Tibial nerve (tissue), 4 donors: ENCODE measurements at places on chromosomes 12 and 14.

GRCh38 chr12:70664465-70664881 lies 27.2 kb upstream of the PTPRB start:
- no peaks in the 10 kb centered on the region for H3K36me3 ChIP-seq
- no peak for DNase-seq
- H3K4me3 ChIP-seq = no peak overlapping the region
- no peaks in the 10 kb centered on the region for H3K4me1 ChIP-seq
- no peaks in the 10 kb centered on the region for H3K27me3 ChIP-seq

DNA sequence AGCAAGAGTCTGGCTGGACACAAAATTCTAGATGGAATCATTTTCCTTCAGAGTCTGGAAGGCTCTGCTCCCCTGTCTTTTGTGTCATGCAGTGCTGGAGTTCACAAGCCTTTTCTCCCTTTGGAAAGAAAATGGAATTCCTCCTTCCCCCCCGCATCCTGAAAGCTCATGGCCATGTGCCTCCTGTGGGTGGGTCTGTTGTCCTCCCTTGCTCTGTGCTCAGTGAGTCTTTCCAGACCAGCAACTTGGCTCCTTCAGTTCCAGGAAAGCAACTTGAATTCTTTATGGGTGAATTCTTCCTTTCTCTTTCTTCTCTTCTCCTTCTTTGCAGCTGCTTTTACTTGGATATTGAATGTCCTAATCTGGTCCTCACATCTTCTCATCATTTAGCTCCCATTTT lies 70.2 kb downstream of the TUNAR start:
- no peak overlapping the region for H3K4me3 ChIP-seq
- DNase-seq = no peak
- H3K4me1 ChIP-seq = no peaks in the 10 kb centered on the region

DNA sequence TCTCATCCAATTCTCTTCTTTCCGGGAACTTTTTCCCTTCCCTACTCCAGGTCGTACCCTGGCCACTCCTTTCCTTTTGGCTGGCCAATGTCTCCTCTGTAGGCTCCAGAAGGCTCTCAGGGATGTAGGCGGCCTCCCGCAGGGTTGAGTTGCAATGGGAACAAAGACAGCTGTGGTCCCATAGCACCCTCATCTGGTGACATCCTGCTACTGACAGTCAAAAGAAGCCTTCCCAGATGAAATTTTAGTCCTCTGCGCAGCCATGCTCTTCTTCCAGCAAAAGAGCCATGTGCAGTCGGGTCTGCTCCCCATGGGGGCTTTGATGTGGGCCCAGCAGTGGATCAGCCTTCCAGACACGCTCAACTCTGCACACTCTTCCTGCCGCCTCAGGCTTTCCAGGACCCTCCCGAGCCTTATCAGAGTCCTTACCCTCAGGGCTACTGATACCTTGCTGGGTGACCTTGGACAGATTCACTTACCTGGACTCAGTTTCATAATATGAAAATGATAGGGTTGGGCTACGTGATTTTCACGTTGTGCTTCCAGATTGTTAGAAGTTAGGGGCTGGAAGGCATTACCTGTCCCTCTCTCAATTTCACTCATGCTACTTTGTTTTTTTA lies 5.5 kb upstream of the CELA1 start:
- no peak overlapping the region for H3K4me3 ChIP-seq
- no peaks in the 10 kb centered on the region for H3K27me3 ChIP-seq
- no peak overlapping the region for H3K27ac ChIP-seq
- no peaks in the 10 kb centered on the region for H3K36me3 ChIP-seq
- H3K4me1 ChIP-seq = no peaks in the 10 kb centered on the region

- peaks cover 2% of the 10 kb centered on the region for H3K36me3 ChIP-seq
- H3K4me1 ChIP-seq = peaks cover 25% of the 10 kb centered on the region
- peak overlapping the region; percentile 90 for H3K27ac ChIP-seq
- no peak for DNase-seq
- H3K4me3 ChIP-seq = peak overlapping the region; percentile 52
Observed at GRCh38 chr12:107684990-107685359, 624 bp upstream of the PWP1 start.

- H3K4me1 ChIP-seq = no peaks in the 10 kb centered on the region
- no peak overlapping the region for H3K4me3 ChIP-seq
- H3K27ac ChIP-seq = no peak overlapping the region
Observed at GRCh38 chr12:31386364-31386777, 60.4 kb upstream of the SINHCAF start.

GRCh38 chr12:113242026-113242418 lies 20.8 kb downstream of the TPCN1 start:
- peak overlapping the region; percentile 75 for H3K27ac ChIP-seq
- no peaks in the 10 kb centered on the region for H3K27me3 ChIP-seq
- H3K36me3 ChIP-seq = no peaks in the 10 kb centered on the region
- peaks cover 70% of the 10 kb centered on the region for H3K4me1 ChIP-seq
- no peak for DNase-seq

GRCh38 chr14:55383541-55384140 lies 28.0 kb downstream of the ATG14 start:
- H3K4me3 ChIP-seq = no peak overlapping the region
- no peak overlapping the region for H3K27ac ChIP-seq
- H3K27me3 ChIP-seq = no peaks in the 10 kb centered on the region

- no peaks in the 10 kb centered on the region for H3K27me3 ChIP-seq
- H3K4me3 ChIP-seq = no peak overlapping the region
Observed at GRCh38 chr12:26769611-26770010, 63.4 kb downstream of the ITPR2 start.

- no peak for DNase-seq
- no peak overlapping the region for H3K27ac ChIP-seq
- no peaks in the 10 kb centered on the region for H3K27me3 ChIP-seq
- H3K4me3 ChIP-seq = no peak overlapping the region
- H3K4me1 ChIP-seq = no peaks in the 10 kb centered on the region
- no peaks in the 10 kb centered on the region for H3K36me3 ChIP-seq
Observed at GRCh38 chr12:116502141-116502725, 56.9 kb upstream of the MAP1LC3B2 start.

GRCh38 chr12:91695964-91696363 lies 449.7 kb downstream of the BTG1 start:
- no peak overlapping the region for H3K27ac ChIP-seq
- no peaks in the 10 kb centered on the region for H3K27me3 ChIP-seq
- H3K4me3 ChIP-seq = no peak overlapping the region
- no peaks in the 10 kb centered on the region for H3K36me3 ChIP-seq

DNA sequence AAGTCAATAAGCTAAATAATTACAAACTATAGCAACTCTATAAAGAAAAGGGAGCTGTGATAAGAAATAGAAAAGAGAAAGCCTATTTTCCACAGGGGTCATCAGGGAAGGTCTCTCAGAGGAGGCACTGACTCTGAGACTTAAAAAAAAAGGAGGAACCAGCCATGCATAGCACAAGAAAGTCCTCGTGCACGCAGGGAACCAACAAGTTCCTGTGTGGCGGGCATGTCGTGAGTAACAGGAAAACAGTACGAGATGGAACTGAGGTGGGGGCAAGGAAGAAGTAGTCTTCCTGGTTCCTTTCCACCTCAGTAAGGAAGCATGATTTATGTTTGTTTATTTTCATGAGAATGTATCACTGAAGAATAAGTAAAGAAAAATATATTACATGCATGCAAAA lies 367.0 kb upstream of the TMEM132C start:
- no peaks in the 10 kb centered on the region for H3K36me3 ChIP-seq
- H3K27me3 ChIP-seq = no peaks in the 10 kb centered on the region
- H3K27ac ChIP-seq = no peak overlapping the region
- no peak overlapping the region for H3K4me3 ChIP-seq
- H3K4me1 ChIP-seq = no peaks in the 10 kb centered on the region

DNA sequence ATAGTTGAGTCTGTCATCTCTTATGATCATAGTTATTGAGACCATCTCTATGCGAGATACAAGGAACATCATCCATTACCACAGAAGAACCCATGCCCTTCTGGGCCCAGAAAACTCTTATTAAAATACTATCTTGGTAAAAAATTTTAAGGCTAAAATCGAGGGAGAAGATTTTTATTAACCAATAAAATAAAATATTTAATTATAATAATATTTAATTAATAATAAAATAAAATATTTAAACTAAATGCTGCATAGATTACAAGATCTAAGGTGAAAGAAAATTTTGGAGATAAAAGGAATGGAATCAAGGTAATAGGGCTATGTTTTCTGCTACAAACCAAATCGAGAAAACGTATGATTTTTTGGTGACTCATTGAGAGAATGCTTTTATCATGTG lies 540.2 kb downstream of the KCNH5 start:
- H3K27me3 ChIP-seq = no peaks in the 10 kb centered on the region
- no peaks in the 10 kb centered on the region for H3K36me3 ChIP-seq
- no peak overlapping the region for H3K4me3 ChIP-seq
- H3K27ac ChIP-seq = no peak overlapping the region
- DNase-seq = no peak

- no peaks in the 10 kb centered on the region for H3K27me3 ChIP-seq
- no peaks in the 10 kb centered on the region for H3K4me1 ChIP-seq
- DNase-seq = no peak
- no peaks in the 10 kb centered on the region for H3K36me3 ChIP-seq
- H3K4me3 ChIP-seq = no peak within 1 kb of the TSS
Observed at GRCh38 chr14:24508155-24508840, at the start of gene CMA1. Gene CMA1 (minus strand): TSS chr14:24508265. CDS start chr14:24508235, 30 bp downstream.

DNA sequence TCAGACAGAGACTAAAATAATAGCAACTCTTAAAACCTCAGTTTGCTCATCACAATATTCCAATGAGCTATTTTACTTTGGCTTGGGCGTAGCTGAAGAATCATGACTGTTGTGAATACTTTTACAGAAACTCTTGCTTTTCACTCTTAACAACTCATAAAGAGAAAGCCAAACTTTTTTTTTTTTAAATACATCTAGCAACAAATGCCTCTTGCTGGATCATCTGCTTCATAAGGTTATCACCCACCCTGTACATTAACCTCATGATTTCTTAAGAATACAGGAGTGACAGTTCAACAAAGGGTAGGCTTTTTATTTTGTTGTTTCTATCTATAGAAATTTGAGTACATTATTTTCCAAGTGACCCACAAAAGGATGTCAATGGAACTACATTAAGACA lies 307.4 kb upstream of the DDHD1 start:
- H3K4me3 ChIP-seq = no peak overlapping the region
- no peaks in the 10 kb centered on the region for H3K36me3 ChIP-seq
- no peaks in the 10 kb centered on the region for H3K27me3 ChIP-seq
- DNase-seq = no peak

- DNase-seq = no peak
- no peaks in the 10 kb centered on the region for H3K36me3 ChIP-seq
- H3K27me3 ChIP-seq = no peaks in the 10 kb centered on the region
- H3K4me3 ChIP-seq = no peak overlapping the region
- H3K4me1 ChIP-seq = no peaks in the 10 kb centered on the region
Observed at GRCh38 chr12:117890137-117890536, 78.7 kb downstream of the KSR2 start.

GRCh38 chr12:92908108-92908507 lies 21.0 kb downstream of the EEA1 start:
- no peak overlapping the region for H3K27ac ChIP-seq
- no peak overlapping the region for H3K4me3 ChIP-seq
- no peaks in the 10 kb centered on the region for H3K36me3 ChIP-seq
- H3K4me1 ChIP-seq = peaks cover 3% of the 10 kb centered on the region
- DNase-seq = no peak
- no peaks in the 10 kb centered on the region for H3K27me3 ChIP-seq

DNA sequence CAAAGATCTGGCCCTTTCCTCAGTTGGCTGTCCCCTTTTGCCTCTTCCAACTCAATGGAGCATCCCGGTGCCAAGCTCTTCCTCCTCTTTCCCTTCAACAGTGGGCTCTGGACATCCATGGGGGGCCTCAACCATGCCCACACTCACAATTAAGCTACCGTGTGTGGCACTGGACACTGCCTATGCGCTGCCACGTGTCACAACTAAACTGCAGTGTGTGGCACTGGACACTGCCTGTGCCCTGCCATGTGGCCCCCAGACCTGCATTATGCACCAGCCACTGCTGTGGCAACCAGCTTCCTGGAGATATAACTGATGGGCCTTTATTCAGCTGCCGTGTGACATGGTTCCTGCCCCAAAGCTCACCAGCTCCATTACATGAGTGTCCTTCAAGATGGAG lies 179.1 kb downstream of the KCNA5 start:
- H3K4me1 ChIP-seq = no peaks in the 10 kb centered on the region
- H3K4me3 ChIP-seq = no peak overlapping the region
- DNase-seq = no peak
- H3K36me3 ChIP-seq = no peaks in the 10 kb centered on the region
- no peaks in the 10 kb centered on the region for H3K27me3 ChIP-seq
- no peak overlapping the region for H3K27ac ChIP-seq

GRCh38 chr12:29944269-29945000 lies 160.7 kb upstream of the TMTC1 start:
- DNase-seq = no peak
- no peak overlapping the region for H3K4me3 ChIP-seq
- H3K4me1 ChIP-seq = peaks cover 3% of the 10 kb centered on the region

DNA sequence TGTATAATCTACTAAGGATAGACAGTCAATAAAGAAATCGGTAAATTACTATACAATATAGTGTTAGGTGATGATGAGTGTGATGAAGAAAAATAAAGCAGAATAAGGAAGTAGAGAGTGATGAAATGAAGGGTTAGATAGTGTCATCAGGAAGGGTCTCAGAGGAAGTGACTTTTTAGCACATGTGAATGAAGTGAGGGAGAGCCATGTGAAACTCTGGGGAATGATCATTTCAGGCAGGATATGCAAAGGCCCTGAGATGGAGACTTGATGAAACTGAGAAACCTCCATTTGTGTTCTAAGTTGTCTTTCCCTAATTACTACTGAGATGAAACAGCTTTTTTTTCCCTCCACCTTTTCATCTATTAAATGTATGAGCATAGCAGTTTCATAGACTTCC lies 19.4 kb upstream of the GNPTAB start:
- DNase-seq = no peak
- H3K4me1 ChIP-seq = no peaks in the 10 kb centered on the region
- no peak overlapping the region for H3K27ac ChIP-seq

DNA sequence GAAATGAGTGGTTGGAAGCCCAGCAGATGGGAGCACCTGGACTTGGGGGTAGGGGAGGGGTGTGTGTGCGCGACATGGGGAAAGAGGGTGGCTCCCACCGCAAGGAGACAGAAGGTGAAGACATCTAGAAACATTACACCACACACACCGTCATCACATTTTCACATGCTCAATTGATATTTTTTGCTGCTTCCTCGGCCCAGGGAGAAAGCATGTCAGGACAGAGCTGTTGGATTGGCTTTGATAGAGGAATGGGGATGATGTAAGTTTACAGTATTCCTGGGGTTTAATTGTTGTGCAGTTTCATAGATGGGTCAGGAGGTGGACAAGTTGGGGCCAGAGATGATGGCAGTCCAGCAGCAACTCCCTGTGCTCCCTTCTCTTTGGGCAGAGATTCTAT lies 9.2 kb downstream of the GABARAPL1 start:
- H3K27me3 ChIP-seq = no peaks in the 10 kb centered on the region
- H3K4me3 ChIP-seq = no peak overlapping the region
- no peak overlapping the region for H3K27ac ChIP-seq
- no peak for DNase-seq

GRCh38 chr12:8675591-8676036 lies 13.0 kb upstream of the MFAP5 start:
- H3K4me3 ChIP-seq = no peak overlapping the region
- H3K27ac ChIP-seq = no peak overlapping the region
- H3K36me3 ChIP-seq = no peaks in the 10 kb centered on the region
- no peak for DNase-seq

- no peaks in the 10 kb centered on the region for H3K4me1 ChIP-seq
- no peak overlapping the region for H3K4me3 ChIP-seq
- no peaks in the 10 kb centered on the region for H3K36me3 ChIP-seq
- DNase-seq = no peak
Observed at GRCh38 chr14:41817626-41818025, 210.9 kb downstream of the LRFN5 start.

GRCh38 chr12:7026854-7027253 lies 8.6 kb upstream of the LPCAT3 start:
- H3K27me3 ChIP-seq = no peaks in the 10 kb centered on the region
- no peak overlapping the region for H3K27ac ChIP-seq
- no peak for DNase-seq
- no peaks in the 10 kb centered on the region for H3K36me3 ChIP-seq
